ENCODE measurements at places on chromosomes 16 and 17.

DNA sequence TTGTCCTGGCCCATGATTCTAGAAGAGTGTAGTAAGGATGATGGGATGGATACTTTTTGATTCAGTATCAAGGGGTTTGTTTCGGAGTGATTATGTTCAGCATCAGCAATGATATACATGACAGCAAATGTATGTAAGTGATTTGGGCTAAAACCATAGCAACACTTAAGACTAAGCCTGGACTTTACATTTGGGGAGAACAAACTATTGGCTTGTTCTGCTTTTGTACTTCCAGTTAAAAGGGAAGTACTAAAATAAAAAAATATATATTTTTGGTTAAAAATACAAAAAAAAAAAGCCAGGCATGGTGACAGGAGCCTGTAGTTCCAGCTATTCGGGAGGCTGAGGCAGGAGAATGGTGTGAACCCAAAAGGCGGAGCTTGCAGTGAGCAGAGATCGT, 20.5 kb upstream of the DHX8 start:
- DNase-seq = no peak

DNA sequence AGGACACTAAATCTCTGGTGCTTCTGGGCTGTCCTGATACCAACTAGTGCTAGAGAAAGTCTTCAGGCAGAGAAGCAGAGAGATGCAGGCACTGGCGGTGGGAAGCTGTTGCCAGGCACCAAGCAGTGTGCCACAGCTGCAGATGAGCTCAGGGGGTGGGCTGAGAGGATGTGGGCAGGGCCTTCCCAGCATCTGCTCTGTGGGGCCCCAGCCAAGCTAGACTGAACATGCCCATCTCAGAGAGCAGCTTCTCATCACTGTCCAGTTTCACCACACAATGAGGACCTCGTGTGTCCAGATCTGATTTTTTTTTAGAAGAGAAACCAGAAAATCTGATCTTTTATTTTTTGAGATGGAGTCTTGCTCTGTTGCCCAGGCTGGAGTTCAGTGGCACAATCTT, 17.1 kb downstream of the PSKH1 start:
- no peak for DNase-seq

DNA sequence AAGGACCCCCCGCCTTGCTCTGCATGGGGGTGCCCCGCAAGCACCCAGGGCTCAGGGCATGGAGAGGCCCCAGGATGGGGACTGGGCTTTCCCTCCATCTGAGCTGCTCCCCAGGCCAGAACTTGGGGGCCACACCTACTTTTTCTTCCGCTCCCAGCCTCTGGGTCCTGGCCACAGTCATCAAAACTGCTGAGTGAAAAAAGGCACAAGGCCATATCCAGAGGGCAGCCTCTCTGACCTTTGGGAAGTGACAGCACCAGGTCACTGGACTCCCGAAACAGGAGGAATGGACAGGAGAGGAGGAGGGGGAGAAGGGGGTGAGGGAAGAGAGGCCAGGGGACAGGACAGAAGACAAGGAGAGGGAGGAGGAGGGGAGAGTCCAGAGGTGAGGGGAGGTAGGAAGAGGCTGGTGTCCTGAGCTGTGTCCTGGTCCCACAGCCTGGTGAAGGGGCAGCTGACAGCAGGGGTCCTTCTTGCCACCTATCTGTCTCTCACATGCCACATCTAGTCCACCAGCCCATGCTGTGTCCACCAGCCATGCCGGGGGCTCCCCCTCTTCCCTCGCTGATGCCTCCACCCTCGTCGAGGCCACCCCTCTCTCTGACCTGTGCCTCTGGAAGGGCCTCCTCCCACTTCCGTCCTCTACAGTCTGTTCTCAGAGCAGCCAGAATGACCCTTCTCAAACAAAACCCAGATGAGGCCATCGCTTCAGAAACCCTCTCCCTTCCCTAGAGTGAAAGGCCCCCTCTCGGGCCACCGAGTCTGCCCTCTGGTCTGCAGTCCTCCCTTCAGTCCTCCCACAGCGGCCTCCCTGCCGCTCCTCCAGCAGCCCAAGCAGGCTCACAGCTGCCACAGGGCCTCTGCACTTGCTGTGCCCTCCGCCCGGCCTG, 73.9 kb upstream of the TOB1 start:
- no peak for DNase-seq

GRCh38 chr17:79575229-79575628, 35.6 kb downstream of the RBFOX3 start:
- no peak for DNase-seq
